ENCODE measurements at places on chromosomes 7 and 10.

DNA sequence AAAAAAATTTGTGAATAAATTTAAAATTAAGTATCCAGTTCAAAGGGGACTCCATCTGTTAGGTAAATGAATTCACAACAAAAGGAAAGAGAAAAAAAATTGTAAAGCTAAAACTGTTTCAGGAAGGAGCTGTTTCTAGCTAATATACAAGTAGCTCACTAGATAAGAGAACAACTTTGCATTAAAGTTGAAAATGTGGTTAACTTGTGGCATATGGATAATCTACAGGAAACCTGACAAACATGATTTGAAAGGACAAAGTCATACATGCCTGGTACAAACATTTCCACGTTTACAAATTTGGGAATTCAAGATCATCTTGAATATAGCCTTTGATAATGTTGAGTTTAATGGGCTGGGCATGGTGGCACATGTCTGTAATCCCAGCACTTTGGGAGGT, 8.9 kb downstream of the NT5C3A start:
- DNase-seq, result no peak

DNA sequence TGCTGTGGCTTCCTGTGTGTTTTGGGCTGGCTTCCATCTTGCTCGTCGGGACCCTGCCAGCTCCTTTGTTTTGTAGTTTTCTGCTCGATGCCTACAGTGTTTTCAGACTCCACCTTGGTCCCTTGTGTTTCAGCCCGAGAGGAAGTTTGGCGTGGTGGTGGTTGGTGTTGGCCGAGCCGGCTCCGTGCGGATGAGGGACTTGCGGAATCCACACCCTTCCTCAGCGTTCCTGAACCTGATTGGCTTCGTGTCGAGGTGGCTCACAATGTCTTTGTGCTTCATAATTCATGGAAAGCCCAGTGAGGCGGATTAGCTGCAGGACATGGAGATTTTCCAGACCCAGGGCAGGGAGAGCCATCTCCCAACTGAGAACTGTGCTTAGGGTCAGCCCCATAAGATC, 29.3 kb downstream of the BLVRA start:
- DNase-seq, result no peak

GRCh38 chr7:154424350-154424749, 372.2 kb downstream of the DPP6 start:
- no peak for DNase-seq

DNA sequence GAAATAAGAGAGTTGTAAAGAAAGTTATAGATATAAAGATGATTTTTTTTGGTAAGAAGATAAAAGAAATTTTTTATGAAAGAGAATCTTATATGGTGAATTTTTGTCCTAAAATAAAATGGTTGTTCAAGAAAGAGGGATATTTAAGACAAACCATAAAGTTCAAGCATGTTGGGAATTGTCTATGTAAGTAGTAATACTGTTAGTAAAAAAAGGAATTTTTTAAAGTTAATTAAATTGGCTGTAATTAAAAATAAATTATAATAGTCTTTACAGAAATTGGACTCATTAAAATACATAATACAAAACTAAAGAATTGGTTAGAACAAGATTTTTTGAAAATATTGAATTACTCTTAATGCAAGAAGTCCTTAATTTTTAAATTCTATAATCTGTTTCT, 10.1 kb upstream of the DYNC2I1 start:
- DNase-seq, result no peak

- peak; percentile 41 for DNase-seq
Measured at GRCh38 chr7:143245123-143245522, 18.1 kb upstream of the GSTK1 start.

GRCh38 chr10:128596906-128597305, 470.7 kb upstream of the MKI67 start:
- DNase-seq, result no peak

DNA sequence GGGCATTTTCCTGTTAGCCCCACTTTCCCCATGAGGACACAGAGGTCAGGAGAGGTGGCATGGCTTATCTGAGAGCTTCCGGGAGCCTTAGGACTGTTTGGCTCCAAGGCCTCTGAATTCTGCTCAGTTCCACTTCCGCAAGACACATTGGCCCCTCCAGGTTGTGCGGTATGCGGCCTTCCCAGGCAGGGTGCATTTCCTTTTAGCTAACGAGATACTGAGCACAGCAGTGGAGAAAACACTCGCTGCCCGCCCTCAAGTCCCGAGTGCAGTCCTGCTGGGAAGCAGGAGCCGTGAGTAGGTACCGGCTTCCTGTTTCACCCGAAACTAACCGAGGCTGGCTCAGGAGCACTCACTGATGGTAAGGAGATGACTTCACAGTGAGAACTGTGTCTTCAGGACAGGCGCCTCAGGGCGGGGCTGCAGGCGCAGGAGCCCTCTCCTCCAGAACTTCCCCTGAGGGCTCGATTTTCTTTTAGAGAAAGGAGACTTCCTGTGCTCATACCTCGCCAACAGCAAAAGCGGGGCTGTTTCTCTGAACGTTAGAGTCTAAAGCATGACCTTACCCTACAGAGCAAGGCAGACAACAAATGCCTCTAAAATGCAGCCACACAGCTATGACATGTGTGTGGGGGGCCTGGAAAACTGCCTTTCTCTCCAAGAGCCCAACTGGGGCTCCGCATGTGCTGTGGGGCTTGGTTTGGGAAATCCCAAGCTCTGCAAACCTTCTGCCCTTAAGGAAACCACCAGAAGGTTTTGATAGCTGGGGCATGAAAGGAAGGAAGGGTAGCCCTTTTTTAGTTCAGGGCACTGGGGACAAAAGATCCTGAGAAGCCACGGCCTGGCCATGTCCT, 25.9 kb downstream of the RGS10 start:
- DNase-seq, result no peak

DNA sequence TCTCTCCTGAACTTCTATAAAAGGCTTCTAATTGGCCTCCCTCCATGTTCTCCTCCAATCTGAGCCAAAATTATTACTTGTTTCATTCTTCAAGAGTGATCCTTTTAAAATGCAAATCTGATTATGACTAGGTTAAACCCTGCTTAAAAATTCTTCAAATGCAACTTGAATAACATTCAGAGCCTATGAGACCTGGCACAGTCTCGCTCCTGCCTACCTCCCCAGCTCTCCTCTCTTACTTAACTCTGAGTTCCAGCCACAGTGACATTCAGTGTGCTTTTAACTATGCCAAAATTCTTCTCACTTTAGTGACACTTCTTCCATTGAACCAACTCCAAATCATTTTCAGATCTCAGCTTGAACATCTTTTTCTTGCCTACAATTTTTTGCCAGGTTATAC, 68.8 kb downstream of the TMEM168 start:
- DNase-seq, result no peak

- DNase-seq, result no peak
Measured at GRCh38 chr7:13115157-13115772, 427.8 kb downstream of the ARL4A start.

DNA sequence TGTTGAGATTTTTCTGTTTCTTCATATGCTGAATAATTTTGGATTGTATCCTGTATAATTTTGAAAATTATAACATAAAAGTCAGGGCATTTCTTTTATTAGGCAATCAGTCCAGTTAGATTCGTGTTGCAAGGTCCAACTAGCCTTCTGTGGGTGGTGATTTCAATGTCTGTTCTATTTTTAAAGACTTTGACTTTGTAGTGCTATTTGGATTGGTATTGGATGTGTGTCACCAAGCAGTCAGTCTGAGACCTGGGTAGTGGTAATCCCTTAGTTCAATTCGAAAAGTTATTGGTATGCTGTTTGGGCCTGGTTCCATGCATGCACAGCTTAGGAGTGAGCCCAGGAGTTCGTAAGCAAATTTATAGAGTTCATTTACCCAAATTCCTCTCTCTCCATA, 82.2 kb downstream of the EPDR1 start:
- no peak for DNase-seq

DNA sequence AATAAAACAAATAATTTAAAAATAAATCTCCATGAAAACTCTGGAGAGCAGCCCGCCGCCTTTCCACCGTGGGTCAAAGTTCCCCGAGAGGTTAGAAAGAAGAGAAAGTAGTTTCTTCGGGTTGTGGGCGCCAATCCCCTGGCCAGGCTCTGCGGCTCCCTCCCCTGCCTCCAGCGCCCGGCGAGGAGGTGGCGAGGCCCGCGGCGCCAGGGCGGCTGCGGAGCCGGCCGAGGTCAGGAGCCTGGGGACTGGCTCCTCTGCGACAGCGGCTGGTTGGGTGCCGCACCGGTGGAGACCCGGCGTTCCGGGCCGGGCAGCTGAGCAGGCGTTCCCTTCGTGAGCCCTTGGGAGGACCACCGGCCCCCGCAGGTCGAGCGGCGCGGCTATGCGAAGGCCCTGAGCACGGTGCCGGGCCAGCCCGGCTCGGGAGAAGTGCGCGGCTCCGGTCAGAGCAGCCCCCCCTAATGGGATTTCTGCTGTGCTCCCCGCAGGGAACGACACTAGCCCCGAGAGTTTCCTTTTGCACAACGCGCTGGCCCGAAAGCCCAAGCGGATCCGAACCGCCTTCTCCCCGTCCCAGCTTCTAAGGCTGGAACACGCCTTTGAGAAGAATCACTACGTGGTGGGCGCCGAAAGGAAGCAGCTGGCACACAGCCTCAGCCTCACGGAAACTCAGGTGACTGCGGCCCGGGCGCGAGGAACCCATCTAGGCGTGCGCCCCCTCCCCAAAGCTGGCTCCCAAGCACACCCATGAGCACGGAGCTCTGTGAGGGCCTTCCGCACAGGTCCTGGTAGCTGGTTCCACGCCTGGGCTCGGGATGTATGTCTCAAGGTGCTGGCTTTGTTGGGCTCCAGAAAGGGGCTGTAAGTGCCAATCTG, 2.8 kb downstream of the EMX2 start:
- DNase-seq, result no peak

DNA sequence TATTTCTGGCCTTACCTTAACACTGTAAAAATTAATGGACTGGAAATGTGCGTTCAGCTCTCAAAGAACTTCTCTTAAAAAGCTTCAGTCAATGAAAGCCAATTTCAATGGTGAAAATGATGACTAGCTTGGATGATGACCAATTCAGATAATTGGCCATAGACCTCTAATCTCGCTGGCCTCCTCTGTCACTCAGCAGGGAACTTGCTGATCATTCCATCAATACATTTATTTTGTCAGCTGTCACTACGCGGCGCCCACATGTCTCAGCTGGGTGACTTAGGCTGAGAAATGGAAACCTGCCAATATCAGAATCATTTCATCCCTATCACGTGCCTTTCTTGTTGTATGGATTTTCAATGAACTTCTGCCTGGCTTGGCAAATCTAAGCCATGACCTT, 673.0 kb upstream of the AUTS2 start:
- no peak for DNase-seq

DNA sequence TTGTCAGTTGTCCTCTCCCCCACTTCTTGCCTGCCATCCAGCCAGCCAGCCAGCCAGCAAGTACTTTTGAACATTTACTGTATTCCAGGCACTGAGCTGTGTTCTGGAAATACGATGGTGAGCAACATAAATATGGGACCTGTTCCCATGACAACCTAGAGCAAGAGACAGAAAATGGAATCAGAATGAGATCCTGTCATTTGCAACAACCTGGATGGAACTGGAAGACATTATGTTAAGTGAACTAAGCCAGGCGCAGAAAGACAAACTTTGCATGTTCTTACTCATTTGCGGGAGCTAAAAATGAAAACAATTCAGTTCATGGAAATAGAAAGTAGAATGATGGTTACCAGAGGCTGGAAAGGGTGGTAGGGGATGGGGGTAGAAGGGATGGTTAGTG, 140.7 kb downstream of the ICA1 start:
- no peak for DNase-seq

DNA sequence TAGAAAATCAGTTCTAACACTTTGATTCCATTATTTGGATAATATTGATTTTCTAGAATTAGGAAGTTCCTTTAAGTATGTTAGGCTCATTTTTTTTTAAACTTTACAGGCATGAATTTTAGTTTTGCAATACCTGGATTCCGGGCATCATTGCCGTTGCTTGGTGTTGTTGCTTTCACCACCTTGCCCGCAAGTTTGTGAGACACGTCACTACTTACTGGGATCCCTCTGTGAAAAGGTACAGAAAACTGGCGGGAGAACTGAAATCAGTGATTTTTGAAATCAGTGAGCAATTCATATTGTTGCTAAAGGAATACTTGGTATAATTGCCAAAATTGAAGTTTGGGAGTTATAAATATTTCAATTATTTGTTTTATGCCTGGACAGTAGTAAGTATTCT, 232.3 kb upstream of the NPY start:
- DNase-seq, result no peak

- no peak for DNase-seq
Measured at GRCh38 chr10:86046845-86047460, 319.6 kb downstream of the GRID1 start.

DNA sequence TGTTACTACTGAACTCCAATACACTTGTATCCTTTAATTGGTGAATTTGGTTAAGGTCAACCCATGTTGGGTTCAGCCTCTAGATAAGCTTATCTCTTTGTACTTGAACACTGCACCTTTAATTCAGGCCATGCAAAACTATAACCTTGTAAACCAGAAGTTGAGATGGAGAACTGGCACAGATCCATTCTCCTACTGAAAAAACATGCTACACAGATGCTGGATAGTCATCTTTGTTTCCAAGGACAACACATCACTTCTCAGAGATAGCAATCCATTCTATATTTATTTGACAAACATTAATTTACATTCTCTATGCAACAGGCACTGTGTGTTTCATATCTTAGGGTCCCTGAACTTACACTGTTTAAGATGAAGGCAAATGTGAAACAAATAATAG, 2.9 kb upstream of the CDK14 start:
- no peak for DNase-seq

DNA sequence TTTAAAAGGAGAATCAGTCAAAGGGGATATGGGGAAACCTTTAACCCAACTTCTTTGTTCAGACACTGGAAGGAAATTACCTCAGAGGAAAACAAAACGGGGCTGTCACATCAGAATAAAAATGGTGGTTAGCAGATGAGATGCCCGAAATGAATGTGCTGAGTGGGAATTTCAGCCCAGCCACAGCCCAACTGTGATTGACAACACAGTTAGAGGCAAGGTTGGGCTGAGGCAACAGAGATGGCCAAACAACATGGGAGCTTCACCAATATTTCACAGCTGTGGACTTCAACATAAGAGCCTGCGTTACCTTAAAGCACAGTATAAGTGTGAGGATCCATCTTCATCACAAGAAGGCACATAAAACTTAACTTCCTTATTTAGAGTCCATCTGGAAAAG, 133.5 kb upstream of the PTPRZ1 start:
- no peak for DNase-seq

- DNase-seq, result no peak
Measured at GRCh38 chr7:29970158-29970557, 19.4 kb downstream of the SCRN1 start.

- no peak for DNase-seq
Measured at GRCh38 chr10:122466951-122467381, 5.6 kb downstream of the HTRA1 start.

DNA sequence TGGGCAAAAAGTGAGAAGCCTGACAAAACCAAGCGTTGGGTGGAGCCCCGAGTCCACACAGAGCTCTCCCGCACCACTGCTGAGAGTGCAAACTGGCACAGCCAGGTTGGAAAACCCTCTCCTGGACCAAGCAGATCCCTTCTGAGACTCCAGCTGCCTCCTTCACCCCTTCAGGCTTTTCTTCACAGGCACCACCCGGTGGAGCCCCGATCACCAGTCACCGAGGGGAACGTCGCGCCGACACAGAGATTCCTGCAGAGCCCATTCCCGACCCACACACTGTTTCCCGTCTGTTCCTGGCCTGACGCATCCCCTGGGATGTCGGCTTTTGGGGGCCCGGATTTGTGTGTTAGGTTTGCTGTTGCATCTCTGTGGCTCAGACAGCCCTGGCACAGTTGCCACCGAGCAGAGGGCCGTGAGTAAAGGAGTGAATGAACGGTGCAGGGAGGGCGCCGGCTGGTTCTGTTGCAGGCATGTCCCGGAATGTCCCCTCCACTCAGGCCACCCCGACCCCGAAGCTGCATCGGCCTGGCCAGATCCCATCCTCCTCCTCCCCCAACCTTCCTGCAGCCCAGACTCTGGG, 51.0 kb upstream of the INPP5A start:
- DNase-seq, result no peak
